ENCODE measurements at places on chromosomes 11 and 22.

DNA sequence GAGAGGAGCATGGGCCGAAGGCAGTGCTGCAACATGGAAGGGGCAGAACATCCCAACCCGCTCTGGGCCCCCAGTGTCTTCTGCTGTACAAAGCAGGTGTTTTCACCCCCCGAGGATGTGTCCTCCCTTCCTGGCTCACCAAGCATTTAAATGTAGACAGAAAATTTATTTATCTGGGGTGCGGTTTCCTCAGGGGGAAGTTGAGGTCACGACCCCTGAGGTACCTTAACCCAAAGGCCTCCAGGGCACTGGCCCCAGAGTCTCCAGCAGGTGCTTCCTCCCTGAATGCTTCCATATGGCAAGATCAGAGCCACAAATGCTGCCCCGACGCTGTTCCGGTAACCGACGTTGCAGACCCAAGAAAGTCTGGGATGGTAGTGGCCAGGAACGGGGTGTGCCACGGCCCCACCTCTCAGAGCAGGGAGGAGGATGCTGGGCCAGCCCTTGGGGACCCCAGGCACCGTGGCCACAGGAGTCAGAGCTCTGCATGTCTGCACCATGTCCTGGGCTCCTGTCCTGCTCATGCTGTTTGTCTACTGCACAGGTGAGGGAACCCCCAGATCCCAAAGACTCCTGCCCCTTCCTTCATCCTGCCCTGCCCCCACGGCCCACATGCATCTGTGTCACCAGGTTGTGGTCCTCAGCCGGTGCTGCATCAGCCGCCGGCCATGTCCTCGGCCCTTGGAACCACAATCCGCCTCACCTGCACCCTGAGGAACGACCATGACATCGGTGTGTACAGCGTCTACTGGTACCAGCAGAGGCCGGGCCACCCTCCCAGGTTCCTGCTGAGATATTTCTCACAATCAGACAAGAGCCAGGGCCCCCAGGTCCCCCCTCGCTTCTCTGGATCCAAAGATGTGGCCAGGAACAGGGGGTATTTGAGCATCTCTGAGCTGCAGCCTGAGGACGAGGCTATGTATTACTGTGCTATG lies at the start of gene VPREB1:
TSS of gene VPREB1 (plus strand) at position 471 of the 935 bp plus-strand sequence. CDS start at position 499, 28 bp downstream.
- DNase-seq: no peak

GRCh38 chr11:34546511-34547209 lies 33.1 kb upstream of the ELF5 start:
- no peak for DNase-seq

GRCh38 chr11:134521452-134522289 lies 109.6 kb upstream of the B3GAT1 start:
- DNase-seq: no peak

GRCh38 chr11:80495116-80495515 lies 1054.3 kb upstream of the TENM4 start:
- no peak for DNase-seq

- no peak for DNase-seq
Measured at GRCh38 chr11:60378354-60378753, at the start of gene MS4A7. MS4A7 (plus strand) TSS chr11:60378532; CDS start chr11:60383142, 4,610 bp downstream.
